ENCODE measurements at places on chromosomes 7 and 10.

GRCh38 chr7:2248984-2249694 lies 7.1 kb downstream of the NUDT1 start:
- DNase-seq: no peak

DNA sequence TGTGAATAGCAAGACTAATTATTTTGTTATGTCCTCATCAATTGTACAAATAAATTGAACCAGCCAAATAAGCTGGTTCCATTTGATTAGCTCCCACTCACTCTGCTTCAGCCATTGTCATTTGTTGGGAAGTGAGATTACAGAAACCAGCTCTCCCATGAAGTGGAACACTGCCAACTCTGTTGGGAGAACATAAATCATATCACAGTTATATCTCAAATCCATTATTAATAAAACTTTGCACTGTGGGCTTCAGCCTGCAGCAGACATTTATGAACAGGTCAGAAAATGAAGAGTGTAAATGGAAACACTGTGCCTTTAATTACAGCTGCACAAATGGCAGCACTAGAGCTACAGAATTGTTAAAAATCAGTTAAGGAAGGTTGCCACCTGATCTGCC lies 46.7 kb upstream of the TEX47 start:
- no peak for DNase-seq

- DNase-seq: no peak
Measured at GRCh38 chr10:70889291-70889690, 926 bp upstream of the PCBD1 start.

GRCh38 chr10:42754155-42755027 lies 28.2 kb upstream of the BMS1 start:
- DNase-seq: peak; percentile 26

DNA sequence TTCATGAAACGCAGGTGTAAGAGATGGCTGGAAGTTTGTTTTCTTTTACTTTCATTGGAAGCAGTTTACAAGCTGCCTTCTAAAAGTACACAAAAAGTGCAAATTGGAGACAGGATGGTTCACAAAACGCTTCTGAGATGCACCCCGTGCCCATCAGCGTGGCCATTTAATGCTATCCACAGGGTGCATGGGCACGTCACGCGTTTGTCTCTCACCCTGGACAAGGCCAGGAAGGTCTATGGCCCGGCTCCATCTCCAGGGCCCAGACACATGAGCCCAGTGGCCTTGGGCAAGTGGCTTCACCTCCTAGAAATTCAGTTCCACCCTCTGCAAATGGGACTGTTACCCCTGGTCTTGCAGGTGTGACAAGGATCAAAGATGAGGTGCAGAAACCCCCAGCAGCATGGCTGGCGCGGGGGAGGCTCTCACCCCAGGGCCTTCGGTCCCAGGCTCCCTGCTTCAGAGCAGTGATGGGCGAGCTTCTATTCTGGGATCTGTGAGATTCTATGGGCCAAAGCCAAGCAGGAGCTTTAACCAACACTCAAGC lies 60.8 kb upstream of the EBF3 start:
- DNase-seq: no peak

- DNase-seq: no peak
Measured at GRCh38 chr7:93364806-93365205, 132.6 kb downstream of the VPS50 start.

GRCh38 chr7:138987686-138988085 lies 6.5 kb upstream of the KIAA1549 start:
- no peak for DNase-seq

DNA sequence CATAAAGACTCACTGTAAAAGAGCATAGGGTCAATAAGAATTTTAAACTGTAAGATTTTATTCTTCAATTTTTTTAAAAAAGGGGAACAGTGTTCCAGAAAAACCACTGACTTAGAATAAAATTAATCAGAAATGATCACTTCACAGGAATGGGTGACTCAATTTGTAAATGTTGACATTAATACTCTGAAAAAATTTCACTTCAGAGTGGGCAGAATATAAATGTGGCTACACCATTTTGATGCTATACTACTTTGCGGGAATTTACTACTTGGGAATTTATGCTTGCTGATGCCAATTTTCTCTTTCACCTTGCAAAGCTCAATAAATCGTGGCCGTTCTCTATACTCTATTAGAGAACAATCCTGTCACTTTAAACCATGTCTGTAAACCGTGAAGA lies 126.9 kb downstream of the HIBADH start:
- DNase-seq: no peak

- DNase-seq: no peak
Measured at GRCh38 chr7:158606129-158606528, 18.5 kb upstream of the PTPRN2 start.

- no peak for DNase-seq
Measured at GRCh38 chr7:20383351-20383750, 52.7 kb downstream of the ITGB8 start.

DNA sequence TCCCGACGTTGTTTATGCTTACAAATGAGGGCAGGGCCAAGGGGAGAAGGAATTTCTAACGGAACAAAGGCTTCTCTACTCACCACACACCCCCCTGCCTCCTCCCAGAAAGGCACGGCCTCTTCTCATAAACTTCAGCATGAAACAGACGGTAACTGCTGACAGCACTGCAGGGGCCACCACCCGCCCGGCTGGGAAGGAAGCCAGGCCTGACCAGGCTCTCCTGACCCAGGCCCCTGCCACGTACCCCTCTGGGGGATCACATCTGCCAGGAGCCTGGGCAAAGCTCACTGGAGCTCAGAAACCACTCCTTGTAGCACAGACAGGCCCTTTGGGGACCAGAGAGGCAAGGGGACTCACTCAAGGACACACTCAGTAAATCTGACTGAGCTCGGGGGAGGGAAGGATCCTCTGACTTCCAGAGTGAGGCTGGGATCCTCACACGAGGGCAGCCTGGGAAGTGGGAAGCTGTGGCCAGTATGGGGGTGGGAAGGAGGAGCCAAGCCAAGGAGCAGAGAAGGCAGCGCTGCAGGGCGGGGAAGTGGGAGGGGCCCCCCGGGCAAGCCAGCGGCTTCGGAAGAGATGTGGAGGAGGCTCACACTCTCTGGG lies 46.1 kb downstream of the ZCCHC24 start:
- no peak for DNase-seq

- peak; percentile 52 for DNase-seq
Measured at GRCh38 chr7:50312250-50313162, 8.0 kb downstream of the IKZF1 start.

DNA sequence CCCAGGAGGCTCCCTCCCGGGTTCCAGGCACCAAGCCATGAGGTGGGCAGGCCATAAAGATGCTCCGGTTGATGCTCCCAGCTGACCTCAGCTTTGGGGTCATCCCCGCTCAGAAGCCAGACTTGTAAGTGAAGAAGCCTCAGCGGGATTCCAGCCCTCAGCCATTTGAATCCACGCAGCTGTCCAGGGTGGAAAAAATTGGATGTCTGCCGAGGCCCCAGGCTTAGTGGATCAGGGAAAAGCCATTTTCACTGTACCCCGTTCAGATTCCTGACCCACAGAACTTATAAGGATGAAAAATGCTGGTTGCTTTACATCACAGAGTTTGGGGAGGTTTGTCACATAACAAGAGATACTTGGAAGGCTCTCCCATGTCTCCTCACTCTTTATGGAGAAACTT lies 49.2 kb upstream of the CPN1 start:
- DNase-seq: no peak

DNA sequence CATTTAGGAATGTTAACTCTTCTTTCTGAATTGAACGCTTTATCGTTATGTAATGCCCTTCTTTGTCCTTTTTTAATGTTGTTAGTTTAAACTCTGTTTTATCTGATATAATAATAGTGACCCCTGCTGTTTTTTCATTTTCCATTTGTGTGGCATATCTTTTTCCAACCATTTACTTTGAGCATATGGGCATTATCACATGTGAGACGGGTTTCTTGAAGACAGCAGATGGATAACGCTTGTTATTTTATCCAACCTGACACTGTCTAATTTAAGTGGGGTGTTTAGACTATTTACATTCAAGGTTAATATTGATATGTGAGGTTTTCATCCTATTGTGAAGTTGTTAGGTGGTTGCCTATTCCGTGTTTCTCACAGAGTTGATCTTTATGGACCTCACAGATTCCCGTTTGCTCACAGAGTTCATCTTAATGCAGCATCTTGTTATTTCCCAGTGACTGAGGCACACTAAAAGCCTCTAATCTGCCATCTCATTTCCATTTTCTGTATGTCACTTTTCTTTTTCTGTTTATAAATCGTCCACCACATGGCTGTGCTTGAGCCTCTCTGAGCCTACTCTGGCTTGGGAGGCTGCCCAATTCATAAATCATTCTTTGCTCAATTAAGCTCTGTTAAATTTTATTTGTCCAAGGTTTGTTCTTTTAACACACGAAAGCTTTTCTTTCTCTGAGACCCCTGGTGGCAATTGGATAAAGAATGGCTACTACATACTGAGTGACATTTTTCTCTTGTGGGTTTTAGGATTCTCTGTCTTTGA lies 286.2 kb downstream of the HTR7 start:
- DNase-seq: no peak

DNA sequence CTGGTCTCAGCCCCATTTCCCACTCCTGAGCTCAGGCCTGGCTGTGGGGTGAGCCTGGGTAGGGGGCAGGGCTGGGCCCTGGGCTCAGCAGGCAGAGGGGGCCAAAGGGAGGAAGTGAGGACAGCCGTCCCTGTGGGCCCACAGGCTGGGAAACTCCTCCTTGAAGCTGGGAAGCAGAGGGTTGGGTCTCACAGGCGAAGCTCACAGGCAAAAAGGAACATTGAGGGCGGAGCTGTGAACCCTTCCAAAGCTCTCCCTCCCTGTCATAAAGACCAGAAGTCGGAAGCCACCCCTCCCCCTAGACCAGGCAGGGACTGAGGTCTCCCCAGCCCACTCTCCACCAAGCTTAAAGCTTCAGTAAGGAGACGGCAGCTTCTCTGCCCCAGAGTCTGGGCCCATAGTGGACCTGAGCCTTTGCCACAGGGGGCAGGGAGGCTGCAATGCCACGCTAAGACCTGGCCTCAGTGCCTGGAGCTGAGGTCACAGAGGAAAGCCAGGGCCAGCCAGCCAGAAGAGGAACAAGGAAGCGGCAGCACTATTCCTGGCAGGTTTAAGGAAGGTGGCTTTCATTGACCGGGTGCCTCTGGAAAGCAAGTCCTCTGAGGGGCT lies 1.0 kb upstream of the KCP start:
- DNase-seq: no peak

- DNase-seq: peak; percentile 35
Measured at GRCh38 chr7:24587853-24588252, 14.6 kb downstream of the PALS2 start.

- DNase-seq: no peak
Measured at GRCh38 chr10:70254778-70255328, 21.6 kb upstream of the PPA1 start.

GRCh38 chr10:30675791-30676718 lies 46.5 kb upstream of the LYZL2 start:
- DNase-seq: no peak

DNA sequence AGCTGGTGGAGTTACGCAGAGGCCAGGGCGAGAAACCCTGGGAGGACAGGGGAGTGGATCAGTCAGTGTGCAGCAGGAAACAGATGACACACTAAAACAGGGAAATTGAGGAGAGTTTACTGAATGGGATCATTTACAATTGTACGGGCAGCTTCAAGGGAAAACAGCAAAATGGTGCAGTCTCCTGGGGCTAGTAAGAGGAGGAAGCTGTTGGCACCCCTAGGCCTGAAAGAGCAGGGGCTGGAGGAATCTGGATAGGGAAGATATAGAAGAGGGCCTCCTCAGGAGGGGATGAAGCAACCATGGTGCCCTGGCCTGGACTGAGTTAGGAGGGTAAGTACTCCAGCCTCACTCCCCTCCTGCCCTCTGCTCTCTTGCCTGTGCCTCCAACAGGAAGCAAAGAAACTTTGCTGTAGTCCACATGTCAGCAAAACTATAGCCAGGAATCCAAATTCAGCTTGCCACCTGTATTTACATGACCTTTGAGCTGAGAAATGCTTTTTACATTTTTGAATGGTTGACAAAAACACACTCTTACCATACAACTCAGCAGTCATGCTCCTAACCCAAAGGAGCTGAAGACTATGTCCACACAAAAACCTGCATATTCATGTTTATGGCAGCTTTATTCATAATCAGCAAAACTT lies 52.3 kb upstream of the OPN4 start:
- DNase-seq: no peak

DNA sequence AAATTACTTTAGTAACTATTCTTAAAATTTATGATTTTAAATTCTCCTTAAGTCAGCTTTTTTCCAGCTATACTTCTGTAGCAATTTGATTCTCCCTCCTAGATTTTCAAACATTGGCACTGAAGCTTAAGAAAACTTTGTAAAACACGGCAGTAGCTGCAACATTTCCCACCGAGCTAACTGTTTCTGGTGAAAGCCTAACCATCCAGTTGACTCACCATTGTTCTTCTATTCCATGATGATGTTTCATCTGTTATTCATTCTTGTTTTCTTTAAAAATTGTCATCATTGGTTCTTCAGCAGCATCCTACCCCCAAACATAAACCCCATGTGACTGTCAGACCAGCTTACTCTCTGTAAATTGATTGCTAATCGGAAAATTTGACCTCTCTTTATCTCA lies 312.3 kb downstream of the DGKB start:
- DNase-seq: no peak

DNA sequence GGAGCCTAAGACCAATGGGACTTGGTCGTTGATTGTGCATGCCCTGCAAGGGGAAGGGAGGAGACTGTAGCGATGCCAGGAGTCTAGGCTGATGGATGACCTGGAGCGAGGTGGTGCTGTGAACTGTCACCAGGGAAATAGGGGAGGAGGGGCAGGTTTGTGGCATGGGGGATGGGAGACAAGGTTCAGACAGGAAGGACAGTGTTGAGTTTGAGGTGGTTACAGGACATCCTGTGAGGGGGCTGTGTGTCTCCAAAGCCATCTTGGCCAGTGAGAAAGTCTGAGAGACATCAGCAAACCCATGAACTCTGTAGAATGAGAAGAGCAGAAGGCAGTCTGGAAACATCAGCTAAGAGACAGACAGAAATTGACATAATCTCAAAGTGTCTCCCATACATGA lies 38.5 kb upstream of the KDM7A start:
- DNase-seq: no peak

DNA sequence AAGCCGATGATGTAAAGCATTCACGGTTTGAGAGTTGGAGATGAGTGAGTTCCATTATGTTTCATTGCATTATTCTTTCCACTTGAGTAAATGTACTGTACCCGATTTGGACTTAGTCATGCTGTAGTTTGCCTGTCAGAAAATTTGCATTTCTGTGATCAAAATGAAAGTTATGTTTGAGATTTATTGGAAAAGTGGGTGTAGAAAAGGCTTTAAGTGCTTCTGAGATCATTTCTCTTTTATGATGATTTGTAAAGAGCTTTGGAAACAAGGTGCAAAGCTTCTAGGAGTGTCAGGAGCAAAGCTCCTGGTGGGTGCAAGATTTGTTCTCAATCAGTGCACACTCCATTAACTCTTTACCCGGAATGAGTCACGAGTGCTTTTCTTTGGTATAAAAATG lies 204.1 kb upstream of the POM121L12 start:
- DNase-seq: no peak

DNA sequence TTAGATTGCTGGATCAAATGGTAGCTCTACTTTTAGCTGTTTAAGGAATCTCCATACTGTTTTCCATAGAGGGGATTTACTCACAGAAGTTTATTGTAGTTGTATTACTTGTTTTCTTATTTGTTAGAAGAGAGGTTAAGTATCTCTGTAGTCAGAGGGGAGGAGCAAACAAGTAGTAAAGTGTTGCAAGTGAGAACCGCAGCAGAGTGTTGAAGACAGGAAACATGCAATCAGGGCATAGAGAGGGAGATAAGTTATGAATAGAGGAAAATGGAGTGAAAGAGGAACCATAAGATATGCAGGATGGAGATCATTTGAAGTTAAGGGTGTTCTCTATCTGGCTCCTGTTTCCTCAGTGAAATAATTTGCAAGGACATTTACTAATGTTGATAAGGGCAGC lies 331.4 kb upstream of the TMEM229A start:
- DNase-seq: no peak

Measured in CD8-positive, alpha-beta memory T cell (primary cell).